Stimulated activated CD4-positive, alpha-beta T cell treated with anti-CD3 and anti-CD28 coated beads, Interleukin-4, amount 100 ng/mL, for 24 hours (primary cell): ENCODE measurements at places on chromosomes 11 and 22.

DNA sequence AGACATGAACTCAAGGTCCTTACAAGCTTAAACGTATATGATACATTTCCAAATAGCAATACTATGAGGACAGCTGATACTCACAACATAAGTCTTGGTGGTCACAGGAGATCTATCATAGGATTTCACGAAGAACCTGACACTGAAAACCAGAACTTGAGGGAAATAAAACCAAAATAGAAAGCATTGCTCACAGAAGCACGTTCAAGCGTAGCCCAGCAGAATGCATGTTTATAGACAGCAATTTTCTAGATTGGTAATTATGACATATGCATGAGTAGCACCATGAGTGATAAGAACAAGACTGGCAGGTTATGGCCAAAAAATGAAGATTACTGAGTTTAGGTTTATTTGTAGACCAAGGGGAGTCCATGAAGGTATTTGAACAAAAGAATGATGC is 243.5 kb downstream of the ETS1 start:
- DNase-seq, result peak; percentile 42

- DNase-seq, result no peak
Measured at GRCh38 chr11:60887556-60887955, 18.8 kb downstream of the PRPF19 start.

DNA sequence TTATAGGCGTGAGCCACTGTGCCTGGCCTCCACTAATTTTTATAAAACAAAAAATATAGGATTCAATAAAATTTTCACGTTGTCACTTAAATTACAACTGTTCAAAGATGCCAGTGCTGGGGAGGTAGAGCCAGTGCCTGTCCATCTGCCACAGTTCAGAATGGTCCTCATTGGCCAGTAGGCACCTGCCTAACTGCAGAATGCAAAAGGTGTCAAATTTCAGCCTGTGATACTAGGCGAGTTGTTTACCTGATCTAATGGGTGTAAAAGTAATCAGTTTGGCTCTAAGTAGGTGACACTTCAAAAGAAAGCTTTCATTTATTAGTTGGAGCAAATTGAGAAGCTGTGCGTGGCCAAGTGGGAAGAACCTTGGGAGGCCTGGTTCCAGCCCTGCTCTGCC is 2.4 kb downstream of the SMARCB1 start:
- DNase-seq, result no peak

- no peak for DNase-seq
Measured at GRCh38 chr11:69267395-69267805, 26.6 kb upstream of the MYEOV start.

DNA sequence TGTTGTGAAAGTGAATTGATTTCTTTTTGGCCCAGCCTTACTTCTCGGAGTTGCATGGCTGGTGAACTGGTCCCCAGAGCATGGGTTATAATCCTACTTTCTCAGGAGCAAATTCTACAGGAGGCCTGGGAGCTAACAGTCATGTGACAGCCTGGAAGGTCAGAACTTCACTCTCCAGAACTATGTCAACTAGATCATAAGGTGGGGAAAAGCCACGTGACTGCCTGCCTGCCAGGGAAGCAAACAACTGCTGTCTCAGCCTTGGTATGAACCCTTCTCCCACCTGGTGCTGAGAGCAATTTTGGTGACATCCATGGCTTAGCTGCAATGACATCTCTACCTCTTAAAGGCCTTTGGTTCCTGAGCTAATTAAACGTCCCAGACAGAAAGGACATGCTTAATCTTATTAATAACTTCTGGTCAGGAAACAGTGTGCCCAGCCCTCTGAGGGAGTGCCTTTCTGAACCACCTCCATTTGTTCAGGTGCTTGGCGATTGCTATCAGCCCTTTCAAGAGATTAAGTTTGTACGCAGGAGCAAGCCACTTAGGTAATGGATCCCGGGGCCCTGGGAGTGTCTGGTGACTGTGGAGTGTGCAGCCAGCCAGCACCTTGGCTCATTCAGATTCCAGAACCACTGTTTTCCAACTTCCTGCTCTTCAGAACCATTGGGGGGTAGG is 1.4 kb upstream of the CREB3L1 start:
- no peak for DNase-seq

- DNase-seq, result no peak
Measured at GRCh38 chr22:29308791-29309262, 2.4 kb downstream of the GAS2L1 start.

GRCh38 chr11:33157103-33158027 is 3.9 kb downstream of the CSTF3 start:
- DNase-seq, result no peak
